ENCODE measurements at places on chromosomes 5 and 9. TPM values are rescaled to one million over a fixed set of nuclear protein-coding genes. Genes with fewer than 3 reads are reported as not detected.

DNA sequence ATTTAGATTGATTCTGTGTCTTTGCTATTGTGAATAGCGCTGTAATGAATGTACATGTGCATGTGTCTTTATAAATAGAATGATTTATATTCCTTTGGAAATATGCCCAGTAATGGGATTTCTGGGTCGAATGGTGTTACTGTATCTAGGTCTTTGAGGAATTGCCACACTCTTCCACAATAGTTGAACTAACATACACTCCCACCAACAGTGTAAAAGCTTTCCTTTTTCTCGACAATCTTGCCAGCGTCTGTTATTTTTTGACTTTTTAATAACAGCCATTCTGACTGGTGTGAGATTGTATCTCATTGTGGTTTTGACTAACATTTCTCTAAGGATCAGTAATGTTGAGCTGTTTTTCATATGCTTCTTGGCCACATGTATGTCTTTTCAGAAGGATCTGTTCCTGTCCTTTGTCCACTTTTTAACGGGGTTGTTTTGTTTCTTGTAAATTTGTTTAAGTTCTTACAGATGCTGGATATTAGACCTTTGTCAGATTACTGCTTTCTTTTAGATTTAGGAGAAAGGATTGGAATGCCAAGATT is 125.0 kb upstream of the NR5A1 start:
- no peak for DNase-seq

GRCh38 chr9:80976403-80976802 is 712.9 kb downstream of the TLE1 start:
- DNase-seq = no peak

DNA sequence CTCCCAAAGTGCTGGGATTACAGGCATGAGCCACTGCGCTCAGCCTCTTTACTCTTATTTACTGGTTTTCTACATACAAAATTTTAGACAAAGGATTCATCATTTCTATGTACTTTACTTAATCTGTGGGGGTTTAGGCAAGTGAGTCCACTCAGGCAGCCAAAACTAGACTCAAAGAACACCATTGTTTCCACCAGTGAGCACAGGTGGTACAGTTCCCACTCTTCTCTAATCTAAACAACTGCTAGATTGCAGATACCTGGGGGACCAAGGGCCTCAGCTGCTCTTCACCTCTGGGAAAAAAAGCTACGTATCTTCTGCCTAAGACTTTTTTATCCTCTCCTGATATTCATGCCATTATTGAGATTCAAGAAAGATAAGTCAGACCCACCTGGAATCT is 260.1 kb downstream of the EBF1 start:
- DNase-seq = no peak

DNA sequence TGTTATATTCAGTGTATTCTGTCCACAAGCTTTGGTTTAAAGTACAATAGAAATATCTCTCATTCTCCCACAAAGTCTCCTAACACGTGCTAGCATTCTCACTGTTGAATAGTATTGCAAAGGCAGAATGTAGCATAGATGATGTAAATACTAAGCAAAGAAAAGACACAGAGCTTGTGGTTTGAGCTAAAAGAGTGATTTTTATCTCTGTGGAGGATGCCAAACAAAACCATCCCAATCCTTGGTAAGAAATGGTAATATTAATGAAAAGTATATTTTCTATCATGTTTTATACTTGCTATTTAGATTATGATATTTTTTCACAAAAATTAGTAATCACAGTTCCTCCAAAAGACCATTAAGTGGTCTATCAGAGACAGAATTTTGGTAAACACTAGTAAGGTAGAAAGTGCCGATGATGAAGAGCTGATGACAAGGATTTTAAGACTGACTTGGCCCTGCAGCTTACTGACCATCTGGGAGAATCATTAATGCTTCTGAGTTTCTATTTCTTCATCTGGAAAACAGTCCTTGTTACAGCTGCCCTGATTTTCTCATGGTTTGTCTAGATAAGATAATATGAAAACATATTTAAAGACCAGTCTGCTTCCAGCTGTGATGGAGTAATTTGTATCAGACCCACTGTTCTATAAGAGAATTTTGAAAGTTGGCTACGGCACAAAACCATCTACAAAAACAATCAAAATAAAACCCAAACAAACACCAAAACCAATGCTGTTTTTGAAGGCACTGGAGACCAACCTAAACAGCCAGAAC is 510.2 kb downstream of the SPATA31D1 start:
- no peak for DNase-seq

Gene KLF9
- polyA plus RNA-seq = 0.58 TPM

Gene KLF4
- polyA plus RNA-seq = 8.3 TPM

Gene TMEFF1
- polyA plus RNA-seq = 6.6 TPM

Gene SLC34A3
- not detected for polyA plus RNA-seq

Data from GM23338 (cell line).